Naive B cell (primary cell): ENCODE measurements at places on chromosomes 7 and 10. TPM values are rescaled to one million over a fixed set of nuclear protein-coding genes. Genes with fewer than 3 reads are reported as not detected.

OR13A1 gene
- not detected for polyA plus RNA-seq

MASTL gene
- polyA plus RNA-seq, result 4.5 TPM

CALHM3 gene
- not detected for polyA plus RNA-seq

VWA2 gene
- not detected for polyA plus RNA-seq

LOXL4 gene
- 0.44 TPM for polyA plus RNA-seq

MALRD1 gene
- polyA plus RNA-seq, result not detected

NRG3 gene
- polyA plus RNA-seq, result not detected

IGFBP1 gene
- not detected for polyA plus RNA-seq

NACAD gene
- not detected for polyA plus RNA-seq

GTF2IRD2 gene
- 34.6 TPM for polyA plus RNA-seq

PDZD7 gene
- not detected for polyA plus RNA-seq

AZGP1 gene
- not detected for polyA plus RNA-seq

CNTNAP2 gene
- polyA plus RNA-seq, result 131 TPM

BCCIP gene
- 73.7 TPM for polyA plus RNA-seq
